ENCODE measurements at places on chromosomes 13 and 19.

DNA sequence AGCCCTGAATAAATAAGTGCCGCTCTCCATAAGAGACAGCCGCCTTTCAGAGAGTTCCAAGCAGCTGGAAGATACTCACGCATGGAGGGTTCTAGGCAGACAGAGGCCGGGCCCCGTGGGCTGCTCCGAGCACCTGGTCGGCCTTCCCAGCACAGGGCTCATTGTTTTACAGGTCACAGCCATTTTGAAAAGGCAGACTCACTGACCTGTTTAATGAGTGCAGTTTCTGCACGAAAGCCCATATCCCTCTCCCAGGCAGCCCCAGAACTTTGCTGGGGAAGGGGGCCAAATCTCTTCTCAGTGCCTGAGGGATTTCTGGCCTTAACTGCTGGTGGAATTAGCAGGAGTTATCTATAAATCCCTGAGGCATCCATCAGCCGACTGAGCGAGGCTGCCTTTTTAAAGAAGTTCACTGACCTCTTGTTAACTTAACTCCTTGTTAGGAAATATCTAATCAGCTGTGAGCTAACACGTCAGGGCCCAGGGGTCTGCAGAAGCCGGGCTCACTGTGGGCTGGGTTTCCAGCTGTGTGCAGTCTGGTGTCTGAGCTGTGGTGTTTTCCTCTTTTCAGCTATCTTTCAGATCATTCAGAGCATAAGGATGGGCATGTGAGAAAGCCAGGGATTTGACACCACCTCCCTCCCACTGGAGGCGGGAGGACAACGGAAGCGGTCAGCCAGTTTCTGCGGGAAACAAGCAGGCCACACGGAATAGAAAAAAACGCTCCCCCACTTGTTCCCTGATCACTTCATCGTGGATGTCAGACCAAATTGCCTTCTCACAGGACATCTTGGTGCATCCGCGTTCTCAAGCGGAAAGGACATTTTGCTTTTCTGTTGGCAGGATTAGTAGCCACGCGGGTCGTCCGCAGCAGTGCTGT lies 23.3 kb downstream of the SERP2 start:
- peak; percentile 26 for DNase-seq

DNA sequence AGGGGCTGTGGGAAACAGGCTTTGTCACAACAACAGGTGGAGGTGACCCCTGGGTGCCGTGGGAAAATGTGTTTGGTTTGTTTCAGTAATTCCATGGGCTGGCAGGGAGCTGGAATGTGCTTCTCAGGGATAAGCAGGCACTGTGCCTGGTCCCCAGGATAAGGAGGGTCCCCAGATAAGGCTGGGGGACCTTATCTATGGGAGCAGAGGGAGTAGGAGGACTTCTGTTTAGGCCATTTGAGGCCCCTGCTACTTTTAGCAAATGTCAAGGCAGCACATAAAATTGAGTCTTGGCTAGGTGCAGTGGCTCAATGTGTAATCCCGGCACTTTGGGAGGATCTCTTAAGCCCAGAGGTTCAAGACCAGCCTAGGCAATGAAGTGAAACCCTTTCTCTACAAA lies 59.5 kb downstream of the KCNC3 start:
- DNase-seq: no peak

- DNase-seq: peak; percentile 91
Observed at GRCh38 chr13:75771818-75772217, 135.7 kb downstream of the LMO7 start.

DNA sequence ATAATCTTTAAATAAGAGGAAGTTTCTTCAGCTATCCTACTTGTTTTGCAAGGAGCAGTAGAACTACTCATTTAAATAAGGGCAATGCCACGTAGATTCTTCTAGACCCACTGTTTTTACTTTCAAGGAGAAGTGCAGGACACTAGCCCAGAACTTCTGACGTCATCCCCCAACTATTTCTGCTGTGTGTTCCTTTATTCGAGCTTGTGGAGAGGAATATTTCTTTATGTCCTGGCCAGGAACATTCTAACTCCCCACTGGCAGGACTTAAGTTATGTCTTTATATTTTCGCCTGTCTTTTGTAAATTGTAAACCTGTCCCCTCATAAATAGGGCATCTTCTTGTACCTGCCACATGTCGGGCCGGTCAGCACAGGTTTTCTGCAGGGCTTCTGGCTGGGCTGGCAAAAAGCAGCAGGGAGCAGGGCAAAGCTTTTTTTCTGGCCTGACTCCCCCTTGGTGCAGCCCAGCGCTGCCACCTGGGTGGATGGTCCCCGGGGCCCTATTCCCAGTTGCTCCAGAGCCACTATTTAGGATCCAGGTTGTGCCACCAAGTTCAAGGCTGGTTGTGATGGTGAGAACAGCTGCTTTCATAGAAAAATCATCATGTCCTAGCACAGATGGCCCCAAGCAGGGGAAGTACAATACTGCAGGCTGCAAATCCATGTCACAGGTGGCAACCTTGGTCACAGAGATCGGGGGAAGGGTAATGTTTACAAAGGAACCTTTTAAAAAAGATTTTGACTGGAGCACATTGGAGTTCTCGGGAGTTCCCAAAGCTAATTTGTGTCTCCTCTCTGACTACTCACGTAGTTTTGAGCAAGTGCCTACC lies 1.8 kb downstream of the MBNL2 start:
- DNase-seq: peak; percentile 96

All from IMR-90 (cell line).